ENCODE measurements at places on chromosomes 3 and 15.

GRCh38 chr15:64851503-64851840 is 9.8 kb downstream of the PLEKHO2 start:
- no peak for DNase-seq

DNA sequence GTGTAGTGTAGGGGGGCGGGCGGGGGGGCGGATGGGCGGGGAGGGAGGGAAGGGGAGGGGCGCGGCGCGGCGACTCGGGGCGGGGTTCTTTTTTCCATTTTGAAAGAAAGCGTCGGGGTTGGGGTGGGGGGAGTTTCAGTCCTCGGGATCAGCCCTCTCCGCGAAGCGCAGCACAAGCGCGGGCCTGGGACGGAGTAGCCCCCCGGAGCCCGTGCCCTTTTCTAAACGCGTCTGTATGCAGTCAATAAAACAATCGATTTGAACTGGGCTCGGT is 6.1 kb downstream of the ISLR2 start:
- DNase-seq, result no peak

GRCh38 chr3:151557068-151557840 is 96.4 kb upstream of the IGSF10 start:
- DNase-seq, result no peak

- no peak for DNase-seq
Measured at GRCh38 chr3:14475621-14476020, 64.5 kb downstream of the GRIP2 start.

DNA sequence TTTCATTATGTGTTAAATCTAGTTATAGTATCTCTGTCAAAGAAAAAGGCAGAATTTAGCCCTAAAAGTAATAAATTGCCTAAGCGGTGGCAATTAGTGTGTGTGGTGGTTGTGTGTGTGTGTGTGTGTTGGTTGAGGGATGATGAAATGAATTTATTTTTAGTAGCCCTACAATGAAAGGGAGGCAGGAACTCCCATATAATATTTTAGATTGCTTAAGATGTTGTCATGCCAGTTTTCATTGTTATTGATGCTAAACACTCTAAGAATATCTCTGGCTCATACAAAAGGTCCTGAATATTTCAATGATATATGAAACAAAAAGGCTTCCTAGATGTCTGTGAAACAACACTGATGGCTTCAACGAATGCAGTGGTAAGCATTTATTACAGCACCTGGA is 140.6 kb upstream of the TBC1D5 start:
- no peak for DNase-seq

DNA sequence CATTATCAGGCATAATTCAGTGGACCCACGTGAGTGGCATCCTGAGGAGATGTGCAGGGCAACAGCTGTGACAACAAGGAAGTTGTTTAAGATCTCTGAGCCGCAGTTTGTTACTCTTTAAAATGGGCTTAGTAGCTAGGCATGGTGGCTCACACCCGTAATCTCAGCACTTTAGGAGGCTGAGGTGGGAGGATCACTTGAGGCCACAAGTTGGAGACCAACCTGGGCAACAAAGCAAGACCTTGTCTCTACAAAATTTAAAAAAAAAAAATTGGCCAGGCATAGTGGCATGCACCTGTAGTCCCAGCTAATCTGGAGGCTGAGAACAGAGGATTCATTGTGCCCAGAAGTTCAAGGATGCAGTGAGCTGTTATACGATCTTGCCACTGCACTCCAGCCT is 12.2 kb downstream of the SUCLG2 start:
- no peak for DNase-seq

Data from NCI-H2081 treated with DMSO at 0.1 percent for 48 hours (cell line).